ENCODE measurements at places on chromosomes 2 and 18.

GRCh38 chr2:32877587-32878510 lies 68.9 kb upstream of the LTBP1 start:
- no peak for DNase-seq

DNA sequence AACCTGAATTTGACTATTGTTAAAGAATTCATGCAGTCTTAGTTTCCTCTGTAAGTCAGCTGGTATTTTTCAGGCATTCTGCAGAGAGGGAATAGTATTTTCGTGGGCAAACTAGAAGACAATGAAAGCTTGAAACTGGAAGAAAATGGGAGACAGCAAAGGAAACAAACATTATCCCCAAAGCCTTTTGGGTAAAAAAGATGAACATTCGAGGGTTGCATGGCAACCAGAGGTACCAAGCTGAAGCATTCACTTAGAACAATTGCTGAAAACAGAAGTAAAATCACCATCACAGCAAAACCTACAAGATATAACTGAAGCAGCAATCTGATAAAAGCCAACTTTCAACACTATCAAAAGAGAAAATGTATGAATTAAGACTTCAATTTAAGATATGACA lies 233.7 kb downstream of the SCG2 start:
- no peak for DNase-seq

DNA sequence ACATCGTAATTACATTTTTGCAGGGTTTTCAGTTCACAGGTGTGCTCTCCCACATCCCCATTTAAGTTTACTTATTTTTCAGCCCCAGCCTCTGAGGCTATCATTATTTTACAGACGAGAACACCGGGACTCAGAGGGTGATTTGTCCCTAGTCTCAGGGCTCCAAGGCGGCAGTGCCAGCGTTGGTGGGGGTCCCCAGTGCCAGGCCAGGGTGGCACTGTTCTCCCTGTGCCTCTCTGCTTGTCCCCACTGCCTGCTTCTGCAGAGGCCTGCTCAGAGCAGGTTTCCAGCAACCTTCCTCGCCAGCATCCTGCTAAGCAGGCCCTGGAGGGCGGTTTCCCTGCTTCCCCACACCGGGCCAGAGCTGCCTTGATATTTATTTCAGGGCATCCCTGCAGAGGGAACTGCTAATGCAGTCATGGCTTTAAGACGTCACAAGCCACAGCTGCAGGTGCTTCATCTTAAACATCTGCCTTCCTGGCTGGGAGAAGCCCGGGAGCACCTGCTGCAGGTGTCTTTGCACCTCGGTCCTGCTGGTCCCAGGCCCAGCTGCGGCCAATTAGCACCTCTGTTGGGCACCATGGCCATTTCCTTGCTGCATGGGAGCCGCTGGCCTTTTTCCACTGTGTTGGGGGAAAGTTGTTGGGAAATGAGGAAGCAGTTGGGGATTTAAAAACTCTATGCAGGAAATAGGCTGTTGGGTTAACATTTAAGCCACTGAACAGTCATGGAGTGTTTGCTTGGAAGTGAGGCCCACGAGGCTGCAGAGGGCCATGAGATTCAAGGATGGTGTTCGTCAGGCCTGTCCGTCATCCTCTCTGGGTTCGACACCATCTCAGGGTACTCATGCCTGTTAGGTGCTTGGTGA lies 22.8 kb downstream of the HPCAL1 start:
- no peak for DNase-seq

DNA sequence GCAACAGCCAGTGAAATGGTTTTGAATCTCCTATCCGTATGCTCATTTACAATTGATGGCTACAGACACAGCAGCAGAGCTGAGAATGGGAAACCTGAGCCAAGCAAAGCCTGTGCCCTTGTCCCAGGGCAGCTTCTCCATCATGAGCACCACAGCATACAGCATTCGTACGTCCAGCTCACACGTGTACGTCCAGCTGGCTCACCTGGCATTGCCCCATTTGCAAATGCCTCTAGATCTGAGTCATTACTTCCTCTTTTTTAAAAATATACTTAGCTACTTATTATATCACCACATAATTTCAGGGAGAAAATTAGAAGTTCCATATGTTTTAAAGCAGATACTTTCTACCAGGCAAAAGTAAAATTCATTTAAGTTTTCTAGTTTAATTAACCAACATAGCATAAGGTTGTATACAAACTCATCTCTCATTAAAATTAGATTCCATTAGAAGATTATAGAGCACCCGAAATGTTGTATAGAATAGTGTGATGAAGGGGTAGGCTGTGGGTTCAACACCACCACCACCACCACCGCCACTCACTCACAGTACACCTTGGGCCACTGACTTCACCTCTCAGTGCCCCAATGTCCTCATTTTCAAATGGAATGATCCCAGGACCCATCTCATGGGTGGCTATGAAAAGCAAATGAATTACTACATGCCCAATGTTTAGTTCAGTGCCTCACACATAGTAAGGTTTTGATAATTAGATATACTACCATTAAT lies 31.4 kb upstream of the TMEM177 start:
- no peak for DNase-seq

DNA sequence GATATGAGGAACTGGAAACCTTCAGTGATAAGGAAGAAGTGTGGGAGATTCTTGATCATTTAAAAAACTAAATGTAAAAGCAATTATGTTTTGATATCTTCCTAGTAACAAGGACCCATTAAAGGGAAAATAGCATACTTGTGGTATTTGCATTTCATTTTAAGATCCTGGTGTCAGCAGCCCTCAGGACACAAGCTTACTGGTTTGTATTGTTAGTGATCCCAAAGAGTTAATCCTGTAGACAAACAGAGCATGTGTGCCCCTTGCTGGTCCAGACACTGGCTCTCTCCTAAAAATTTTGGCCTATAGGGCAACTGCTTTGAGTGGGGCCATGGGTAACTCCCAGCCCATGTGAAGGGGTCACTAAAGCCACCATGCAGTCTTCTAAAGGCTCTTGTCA lies 101.1 kb upstream of the TFCP2L1 start:
- no peak for DNase-seq

GRCh38 chr2:28281739-28282138 lies 110.9 kb upstream of the FOSL2 start:
- DNase-seq = no peak

GRCh38 chr2:3727397-3728045 lies 24.1 kb downstream of the DCDC2C start:
- no peak for DNase-seq

- DNase-seq = no peak
These were observed 16.1 kb downstream of the ADAM17 start for GRCh38 chr2:9539531-9539930.

- DNase-seq = peak; percentile 73
These were observed 6.5 kb upstream of the WNT6 start for GRCh38 chr2:218852911-218853667.

DNA sequence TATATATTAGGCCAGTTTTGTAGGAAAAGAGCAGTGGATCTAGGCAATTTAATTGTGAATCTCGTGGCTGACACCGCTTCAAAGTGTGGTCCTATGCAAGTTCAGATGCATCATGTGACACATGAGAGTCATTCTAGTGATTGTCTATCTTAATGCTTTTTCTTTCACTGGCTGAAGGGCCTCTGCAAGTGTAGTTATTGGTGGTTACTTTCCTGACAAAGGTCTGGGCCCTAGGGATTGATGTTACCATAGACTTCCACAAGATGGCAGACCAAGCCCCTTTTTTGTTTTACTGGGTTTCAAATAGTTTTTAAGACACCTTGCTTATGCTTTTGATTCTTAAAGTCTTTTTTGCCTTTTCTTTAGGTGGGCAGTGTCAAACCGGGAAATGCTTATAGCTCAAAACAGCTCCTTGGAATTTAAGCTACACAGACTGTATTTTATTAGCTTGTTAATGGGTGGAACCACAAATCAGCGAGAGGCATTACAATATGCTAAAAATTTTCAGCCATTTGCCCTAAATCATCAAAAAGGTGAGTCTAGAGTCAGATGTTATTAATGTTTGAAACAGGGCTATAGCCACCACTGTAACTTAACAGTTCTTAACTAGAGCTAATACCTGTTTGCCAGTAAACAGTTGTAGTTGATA lies 25.9 kb downstream of the CD8A start:
- no peak for DNase-seq

DNA sequence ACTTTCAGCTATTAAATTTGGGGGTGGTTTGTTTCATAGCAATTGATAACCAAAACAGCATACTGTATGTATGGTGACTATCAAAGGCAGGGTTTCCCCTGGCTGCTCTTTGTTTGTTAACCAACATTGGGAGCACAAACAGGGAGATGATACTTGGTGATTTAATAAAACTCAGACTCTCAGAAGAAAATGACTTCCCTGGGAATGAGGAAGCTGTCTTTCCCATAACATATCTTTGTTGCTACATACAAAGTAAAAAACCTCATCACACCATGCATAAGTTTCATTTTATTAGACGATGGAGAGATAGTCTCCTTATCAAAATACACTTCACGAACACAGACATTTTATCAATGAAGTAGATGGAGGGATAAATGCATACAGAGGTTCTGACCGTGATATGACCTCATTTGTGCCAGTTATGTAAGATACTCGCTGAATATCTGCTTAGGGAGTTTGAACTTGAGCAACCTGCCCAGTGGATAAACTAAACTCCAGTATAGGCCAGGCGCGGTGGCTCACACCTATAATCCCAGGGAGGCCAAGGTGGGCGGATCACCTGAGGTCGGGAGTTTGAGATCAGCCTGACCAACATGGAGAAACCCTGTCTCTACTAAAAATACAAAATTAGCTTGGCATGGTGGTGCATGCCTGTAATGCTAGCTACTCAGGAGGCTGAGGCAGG lies 3.8 kb upstream of the NFE2L2 start:
- no peak for DNase-seq

- no peak for DNase-seq
These were observed 213 bp downstream of the DOK6 start for GRCh38 chr18:69400976-69401225.

GRCh38 chr2:181673173-181673572 lies 7.1 kb downstream of the NEUROD1 start:
- no peak for DNase-seq

DNA sequence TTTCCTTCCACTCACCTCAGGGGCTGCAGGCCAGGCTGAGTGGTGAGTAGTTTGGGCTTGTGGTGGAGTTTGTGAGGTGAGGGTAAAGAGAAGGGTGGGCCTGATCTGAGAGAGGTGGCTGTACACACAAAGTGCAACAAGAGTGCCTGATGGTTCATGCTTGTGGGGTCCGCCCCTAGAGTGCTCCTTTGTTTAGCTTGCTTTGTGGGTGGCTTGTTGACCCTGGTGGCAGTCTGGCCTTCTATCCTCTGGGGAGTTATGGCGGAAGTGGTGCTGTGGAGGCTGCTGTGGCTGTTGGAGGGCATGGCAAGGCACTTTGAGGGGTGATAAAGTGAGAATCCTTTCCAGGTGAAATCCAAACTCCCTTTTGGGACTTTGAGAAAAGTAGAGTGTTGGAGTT lies 10.6 kb downstream of the UBE2F start:
- DNase-seq = no peak

DNA sequence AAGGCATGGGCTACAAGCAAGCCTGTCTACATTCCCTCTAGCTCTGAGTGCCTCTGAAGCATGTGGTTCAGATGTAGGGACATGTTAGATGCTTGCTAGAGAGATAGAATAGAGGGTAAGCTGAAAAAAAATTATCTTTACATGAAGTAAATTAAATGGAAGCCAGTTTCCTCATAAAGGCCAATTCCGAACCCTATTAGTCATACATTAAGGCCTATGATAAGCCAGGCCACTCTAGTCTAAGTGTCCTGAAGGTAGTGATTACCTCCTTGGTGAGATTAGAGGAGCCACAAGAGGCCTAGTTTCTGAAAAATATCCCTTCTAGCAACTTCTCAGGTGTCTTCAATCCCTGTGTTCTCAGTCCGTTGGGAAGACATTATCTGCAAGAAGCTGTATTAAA lies 72.4 kb upstream of the NPAS2 start:
- DNase-seq = no peak

DNA sequence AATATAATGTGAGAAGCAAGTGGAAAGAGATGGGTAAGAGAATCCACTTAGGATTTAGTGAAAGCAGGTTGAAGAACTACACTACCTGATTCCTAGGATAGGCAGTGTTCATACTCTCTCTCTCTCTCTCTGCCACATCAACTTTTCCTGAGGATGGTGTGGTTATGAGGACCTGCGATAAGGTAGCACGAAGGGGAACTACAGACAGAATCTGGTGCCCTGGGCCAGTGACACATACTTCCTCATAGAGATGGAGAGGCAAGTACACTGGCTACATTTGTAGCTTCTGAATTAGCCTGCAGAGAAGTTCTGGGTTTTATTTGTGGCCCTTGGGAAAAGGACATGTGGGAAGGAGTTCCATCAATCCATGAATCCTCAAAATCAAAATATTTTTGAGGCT lies 44.5 kb downstream of the PTH2R start:
- DNase-seq = no peak

- DNase-seq = peak; percentile 82
These were observed 91.4 kb upstream of the CYRIA start for GRCh38 chr2:16756831-16757644.

- DNase-seq = no peak
These were observed 19.6 kb upstream of the KCNG3 start for GRCh38 chr2:42513252-42513918.

DNA sequence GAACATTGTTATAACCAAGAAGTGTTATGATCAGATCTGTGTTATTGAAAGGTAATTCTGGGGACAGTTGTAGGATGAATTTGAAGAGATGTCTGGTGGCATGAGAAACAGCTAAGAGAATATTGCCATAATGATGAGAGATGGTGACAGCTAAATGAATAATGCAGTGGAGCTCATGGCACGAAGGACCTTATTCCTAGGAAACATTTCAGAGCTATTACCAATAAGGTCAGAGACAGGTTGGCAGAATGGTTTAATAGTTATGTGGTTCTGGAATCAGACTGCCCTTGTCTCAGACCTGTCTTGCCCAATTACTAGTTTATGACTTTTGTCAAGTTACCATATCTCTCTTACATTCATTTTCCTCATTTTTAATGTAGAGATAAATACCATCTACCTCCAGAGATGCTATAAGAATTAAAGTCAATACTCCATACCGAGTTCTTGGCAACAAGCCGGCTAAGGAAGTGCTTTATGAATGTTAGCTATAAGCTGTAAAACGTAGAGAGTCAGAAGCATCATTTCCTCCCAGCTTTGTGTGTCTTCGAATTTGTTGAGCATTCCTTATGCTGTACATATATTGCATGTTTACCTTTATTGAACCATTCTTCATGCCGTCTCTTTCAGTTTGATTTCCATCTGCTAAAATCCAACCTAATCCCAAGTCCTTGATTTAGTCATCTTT lies 73.6 kb upstream of the COL5A2 start:
- DNase-seq = no peak

DNA sequence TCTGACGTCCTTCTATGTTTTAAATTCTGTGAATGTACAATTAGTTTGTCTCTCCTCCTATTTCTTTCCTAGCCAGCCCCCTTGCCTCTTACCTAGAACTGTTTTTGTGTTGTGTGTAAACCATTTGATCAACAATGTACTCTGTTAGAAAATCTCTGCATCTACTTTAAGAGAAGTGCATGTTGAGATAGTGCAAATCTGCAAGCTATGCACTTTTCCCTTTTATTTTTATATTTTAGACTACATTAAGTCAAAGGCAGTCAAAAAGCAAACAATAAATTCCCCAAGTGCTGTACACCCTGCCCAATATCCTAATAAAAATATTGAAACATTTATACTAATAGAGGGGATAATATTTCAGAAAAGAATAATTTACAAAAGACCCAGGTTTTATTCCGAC lies 13.7 kb downstream of the LYPD6 start:
- DNase-seq = no peak

Measured in type B pancreatic cell (in vitro differentiated cells).